ENCODE measurements at places on chromosomes 7 and 10. TPM values are rescaled to one million over a fixed set of nuclear protein-coding genes. Genes with fewer than 3 reads are reported as not detected.

DNA sequence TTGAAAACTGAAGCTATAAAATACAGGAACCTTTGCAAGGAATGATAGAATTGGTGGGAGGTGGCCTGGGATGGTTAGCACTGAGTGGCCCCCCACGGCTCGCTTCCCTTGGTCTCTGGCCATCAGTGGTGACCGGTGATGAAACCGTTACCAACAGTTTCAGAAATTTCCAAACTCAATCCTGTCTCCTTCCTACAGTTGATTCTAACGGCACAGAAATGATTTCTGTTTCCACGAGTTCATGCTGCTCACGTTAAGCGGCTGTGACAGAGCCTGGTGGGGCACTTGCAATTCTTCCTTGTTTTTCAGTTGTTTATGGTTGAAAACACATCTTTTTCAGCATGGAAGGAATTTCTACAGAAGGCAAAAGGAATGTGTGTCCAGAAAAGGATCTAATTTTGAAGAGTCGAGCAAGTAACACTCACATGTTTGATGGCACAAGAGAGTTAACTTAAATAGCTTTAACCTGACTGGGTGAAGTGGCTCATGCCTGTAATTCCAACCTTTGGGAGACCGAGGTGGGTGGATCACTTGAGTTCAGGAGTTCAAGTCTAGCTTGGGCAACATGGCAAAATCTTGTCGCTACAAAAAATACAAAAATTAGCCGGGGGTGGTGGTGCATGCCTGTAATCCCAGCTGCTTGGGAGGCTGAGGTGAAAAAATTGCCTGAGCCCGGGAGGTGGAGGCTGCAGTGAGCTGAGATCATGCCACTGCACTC lies 100.1 kb downstream of the DNAJB6 start:
- H3K27ac ChIP-seq, result no peak overlapping the region
- H3K36me3 ChIP-seq, result no peaks in the 10 kb centered on the region
- DNase-seq, result peak; percentile 81
- peaks cover 6% of the 10 kb centered on the region for H3K4me1 ChIP-seq
- H3K4me3 ChIP-seq, result no peak overlapping the region

GRCh38 chr10:12699258-12699700 lies 302.2 kb downstream of the CCDC3 start:
- no peaks in the 10 kb centered on the region for H3K27me3 ChIP-seq
- H3K27ac ChIP-seq, result peak overlapping the region; percentile 51
- no peak for DNase-seq
- peaks cover 24% of the 10 kb centered on the region for H3K4me1 ChIP-seq
- H3K36me3 ChIP-seq, result no peaks in the 10 kb centered on the region
- H3K4me3 ChIP-seq, result no peak overlapping the region

DNA sequence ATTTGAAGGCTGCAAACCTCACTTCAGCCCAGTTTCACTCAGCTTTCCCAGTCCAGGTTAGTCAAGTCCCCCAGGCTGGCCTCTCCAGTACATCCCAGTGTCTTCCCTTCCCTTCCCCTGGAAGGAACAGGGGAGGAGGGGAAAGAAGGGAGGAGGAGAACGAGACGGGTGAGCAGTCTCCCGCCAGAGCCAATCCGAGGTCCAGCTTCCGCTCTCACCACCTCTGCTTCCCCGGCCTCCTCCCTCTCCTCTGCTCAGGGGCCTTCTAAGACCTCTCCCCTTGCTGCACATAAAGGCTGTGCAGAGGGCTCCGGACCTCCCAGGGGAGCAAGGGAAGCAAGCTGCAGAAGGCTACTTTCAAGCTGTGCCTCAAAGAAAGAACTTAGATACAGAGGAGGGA lies 4.1 kb downstream of the ATG9B start:
- H3K4me1 ChIP-seq, result no peaks in the 10 kb centered on the region
- no peak for DNase-seq
- H3K4me3 ChIP-seq, result no peak overlapping the region
- H3K27ac ChIP-seq, result no peak overlapping the region
- peaks cover 47% of the 10 kb centered on the region for H3K27me3 ChIP-seq

DNA sequence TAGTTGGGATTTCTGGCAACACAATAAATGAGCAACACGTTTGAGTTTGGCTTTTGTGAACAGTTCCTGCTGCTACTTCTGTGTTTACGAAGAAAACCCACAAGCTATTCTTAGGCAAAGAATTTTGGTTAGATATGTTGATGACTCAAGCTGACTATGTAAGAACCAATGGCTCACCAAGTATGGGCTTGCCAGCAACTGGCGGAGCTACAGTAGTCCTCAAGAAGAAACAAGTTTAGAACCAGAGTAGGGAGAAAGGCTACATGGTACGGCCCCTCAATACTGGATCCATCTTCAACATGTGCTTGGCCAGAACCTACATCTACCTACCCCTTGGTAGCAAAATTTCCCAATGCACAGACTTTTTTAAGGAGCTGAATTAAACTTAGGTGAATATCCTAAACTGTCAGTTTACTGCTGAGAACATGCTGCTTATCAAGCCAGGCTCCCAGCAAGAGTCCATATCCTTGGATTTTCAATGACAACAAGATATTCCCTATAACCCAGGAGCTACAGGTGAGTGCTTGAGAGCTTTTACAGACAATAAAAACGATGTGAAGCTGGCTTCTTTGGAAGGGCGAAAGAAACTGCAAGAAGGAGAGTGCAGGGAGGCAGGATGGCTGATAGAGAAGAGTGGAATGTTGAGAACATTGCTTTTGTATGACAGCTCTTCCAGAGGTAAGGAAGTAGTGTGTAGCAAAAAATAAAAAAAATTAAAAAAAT lies 74.3 kb upstream of the ASAH2 start:
- H3K36me3 ChIP-seq, result peaks cover 4% of the 10 kb centered on the region
- DNase-seq, result peak; percentile 88
- H3K27ac ChIP-seq, result peak overlapping the region; percentile 96
- H3K4me3 ChIP-seq, result peak overlapping the region; percentile 66
- H3K27me3 ChIP-seq, result no peaks in the 10 kb centered on the region

GRCh38 chr10:35821339-35821911 lies 179.3 kb upstream of the FZD8 start:
- no peak for DNase-seq
- H3K27me3 ChIP-seq, result no peaks in the 10 kb centered on the region
- no peaks in the 10 kb centered on the region for H3K36me3 ChIP-seq
- H3K4me3 ChIP-seq, result no peak overlapping the region
- H3K27ac ChIP-seq, result no peak overlapping the region

DNA sequence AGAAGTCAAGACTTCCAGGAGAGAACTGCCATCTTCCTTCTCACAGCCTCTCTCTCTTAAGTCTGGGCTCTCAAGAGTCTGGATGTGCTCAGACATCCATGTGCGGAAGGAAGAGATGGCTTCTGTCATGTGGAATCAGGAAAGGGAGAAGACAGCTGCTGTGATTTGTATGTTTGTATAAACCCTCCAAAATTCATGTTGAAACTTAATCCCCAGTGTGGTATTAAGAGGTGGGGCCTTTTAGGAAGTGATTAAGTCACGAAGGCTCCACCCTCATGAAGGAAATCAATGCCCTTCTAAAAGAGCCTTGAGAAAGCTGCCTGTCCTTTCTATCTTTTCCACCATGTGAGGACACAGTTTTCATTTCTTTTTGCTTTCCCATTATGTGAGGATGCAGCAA lies 73.9 kb upstream of the PTN start:
- H3K27ac ChIP-seq, result no peak overlapping the region
- no peak for DNase-seq
- no peaks in the 10 kb centered on the region for H3K27me3 ChIP-seq
- no peak overlapping the region for H3K4me3 ChIP-seq
- H3K36me3 ChIP-seq, result no peaks in the 10 kb centered on the region
- no peaks in the 10 kb centered on the region for H3K4me1 ChIP-seq

DNA sequence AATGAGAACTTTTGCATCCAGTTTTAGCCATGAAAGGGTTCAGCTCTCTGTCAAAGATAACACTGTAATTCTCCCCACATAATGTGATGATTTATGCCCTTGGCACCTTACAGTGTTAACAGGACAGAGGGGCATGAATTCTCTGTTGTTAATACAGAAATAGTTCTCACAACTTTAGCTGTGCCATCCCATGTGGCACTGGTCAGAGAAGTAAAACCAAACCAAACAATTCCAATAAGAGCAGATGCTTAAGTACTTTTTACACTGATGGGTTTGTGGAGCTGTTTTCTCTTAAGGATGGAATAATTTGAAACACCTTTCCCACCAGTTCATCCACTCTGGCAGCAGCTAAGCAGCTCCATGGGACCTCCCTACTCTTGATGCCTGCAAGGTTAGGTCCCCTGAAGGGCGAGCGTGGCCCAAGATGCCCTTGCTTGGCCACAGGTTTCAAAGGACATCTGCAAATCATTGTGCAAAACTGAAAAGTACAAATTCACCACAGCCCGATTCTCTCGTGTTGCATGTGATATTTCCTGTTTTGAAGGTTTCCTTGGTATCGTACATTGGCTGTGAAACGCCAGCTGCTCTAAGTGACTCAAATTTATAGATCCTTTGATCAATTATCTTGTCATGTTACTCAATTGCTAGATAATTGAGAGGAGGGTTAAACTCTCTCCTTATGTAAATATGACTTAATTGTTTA lies 82.5 kb upstream of the CREB5 start:
- H3K36me3 ChIP-seq, result no peaks in the 10 kb centered on the region
- no peak overlapping the region for H3K4me3 ChIP-seq
- no peak overlapping the region for H3K27ac ChIP-seq
- peaks cover 3% of the 10 kb centered on the region for H3K27me3 ChIP-seq
- DNase-seq, result no peak
- H3K4me1 ChIP-seq, result peaks cover 3% of the 10 kb centered on the region

HYAL4 gene
- not detected for total RNA-seq

FAM25A gene
- total RNA-seq, result not detected

FXYD4 gene
- not detected for total RNA-seq

ABCA13 gene
- total RNA-seq, result 3.6 TPM

ACBD7 gene
- 0.72 TPM for total RNA-seq

CRPPA gene
- 2.4 TPM for total RNA-seq

All from osteoblast (primary cell).